ENCODE measurements at places on chromosomes 12 and 14.

DNA sequence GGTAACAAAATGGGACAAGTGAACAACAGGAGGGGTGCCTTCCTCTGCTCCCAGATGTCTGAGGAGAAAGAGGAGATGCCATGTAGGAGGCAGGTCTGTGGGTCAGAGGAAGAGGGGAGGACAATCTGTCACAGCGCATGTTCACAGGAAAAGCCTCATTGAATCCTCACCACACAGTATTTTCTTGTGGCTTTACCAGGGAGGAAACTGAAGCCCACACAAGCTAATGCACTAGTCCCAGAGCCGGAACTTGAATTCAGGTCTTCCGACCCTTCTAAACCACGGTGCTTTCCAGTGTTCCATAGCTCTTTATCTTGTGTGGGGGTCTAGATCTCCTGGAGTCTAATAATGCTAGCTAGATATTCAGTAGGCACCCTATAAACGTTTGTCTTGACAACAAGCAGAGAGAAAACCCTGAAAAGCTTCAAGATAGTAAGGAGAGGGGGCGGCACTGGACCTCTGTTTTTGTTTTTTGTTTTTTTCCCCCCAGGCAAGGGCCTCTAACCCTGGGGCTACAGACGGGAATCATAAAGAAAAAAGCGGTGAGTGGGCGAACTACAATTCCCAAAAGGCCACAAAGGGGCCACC, 371 bp upstream of the SHMT2 start:
- DNase-seq = no peak

GRCh38 chr12:44551631-44552030, 324.5 kb downstream of the NELL2 start:
- no peak for DNase-seq

- no peak for DNase-seq
Measured at GRCh38 chr14:79375356-79375755, 835.9 kb downstream of the DIO2 start.

- DNase-seq = no peak
Measured at GRCh38 chr12:2902272-2902880, 11.7 kb downstream of the TULP3 start.

DNA sequence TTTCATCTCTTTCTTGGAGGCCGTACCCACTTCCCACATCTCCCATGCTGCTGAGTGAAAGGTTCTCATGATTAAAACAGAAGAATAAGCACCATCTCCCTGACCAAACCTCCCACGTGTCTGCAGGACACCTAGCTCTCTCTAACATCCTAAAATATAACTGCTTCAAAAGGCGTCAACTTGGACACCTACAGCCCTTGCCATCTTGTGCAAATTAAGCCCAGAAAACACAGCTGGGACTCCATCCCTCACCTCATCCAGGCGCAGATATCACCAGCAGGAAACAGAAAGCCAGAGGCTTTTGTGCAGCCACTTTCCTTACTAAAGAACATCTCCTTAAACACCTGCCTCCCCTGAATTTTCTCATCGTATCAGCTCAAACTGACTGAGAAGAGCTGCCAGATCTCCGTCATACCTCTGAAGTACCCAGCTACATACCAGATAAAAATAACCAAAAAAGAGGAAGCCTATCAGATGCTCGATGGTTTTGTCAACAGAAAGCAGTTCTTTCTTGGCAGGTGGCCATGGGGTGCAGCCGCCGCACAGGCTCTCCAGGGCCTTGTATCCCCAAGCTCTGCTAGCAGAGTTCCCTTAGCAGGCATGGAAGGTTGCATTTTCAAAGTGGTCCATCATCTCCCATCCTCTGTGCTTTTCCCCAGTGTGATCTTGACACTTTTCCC, 28.8 kb downstream of the MAP3K9 start:
- DNase-seq = no peak

DNA sequence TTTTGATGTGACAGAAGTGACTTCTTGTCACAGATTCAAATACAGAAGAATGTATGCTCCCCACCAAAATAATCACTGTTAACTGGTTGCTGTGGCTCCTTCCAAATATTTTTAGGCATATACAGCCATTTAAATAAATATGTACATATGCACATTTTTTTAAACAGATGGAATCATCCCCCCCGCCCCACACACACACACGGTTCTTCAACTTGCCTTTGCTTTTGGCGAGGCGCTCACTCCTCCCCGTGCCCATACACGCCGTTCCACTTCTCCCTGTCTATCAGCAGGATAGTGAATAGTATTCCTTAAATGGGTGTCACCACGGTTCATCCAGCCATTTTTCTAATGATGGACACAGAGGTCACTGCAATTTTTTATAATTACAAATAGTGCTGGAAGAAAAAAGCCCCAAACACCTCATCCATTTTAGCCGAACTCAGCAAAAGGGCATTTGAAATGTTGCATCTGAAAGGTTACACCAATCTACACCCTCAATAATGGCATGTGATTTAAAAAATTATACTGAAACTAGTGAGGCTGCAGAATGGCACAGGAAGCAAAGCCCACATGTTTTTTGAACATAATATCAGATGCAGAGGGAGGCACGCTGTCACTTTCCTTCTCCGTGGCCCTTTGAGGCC, 39.2 kb upstream of the MEG3 start:
- no peak for DNase-seq

DNA sequence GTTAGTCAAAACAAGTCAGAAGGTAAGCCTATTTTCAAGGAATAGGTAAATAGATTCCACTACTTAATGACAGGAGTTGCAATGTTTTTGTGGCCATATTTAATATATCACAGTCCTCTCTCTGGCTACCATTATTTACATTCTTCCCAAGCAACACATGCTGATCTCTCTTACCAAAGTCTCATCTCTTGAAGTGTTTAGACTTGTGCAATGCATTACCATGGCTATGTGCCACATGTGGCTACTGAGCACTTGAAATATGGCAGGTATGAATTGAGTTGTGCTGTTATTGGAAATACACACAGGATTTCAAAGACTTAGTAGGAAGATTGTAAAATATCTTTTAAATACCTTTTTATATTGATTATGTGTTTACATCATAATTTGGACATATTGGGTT, 262.4 kb upstream of the PDE3A start:
- DNase-seq = no peak

DNA sequence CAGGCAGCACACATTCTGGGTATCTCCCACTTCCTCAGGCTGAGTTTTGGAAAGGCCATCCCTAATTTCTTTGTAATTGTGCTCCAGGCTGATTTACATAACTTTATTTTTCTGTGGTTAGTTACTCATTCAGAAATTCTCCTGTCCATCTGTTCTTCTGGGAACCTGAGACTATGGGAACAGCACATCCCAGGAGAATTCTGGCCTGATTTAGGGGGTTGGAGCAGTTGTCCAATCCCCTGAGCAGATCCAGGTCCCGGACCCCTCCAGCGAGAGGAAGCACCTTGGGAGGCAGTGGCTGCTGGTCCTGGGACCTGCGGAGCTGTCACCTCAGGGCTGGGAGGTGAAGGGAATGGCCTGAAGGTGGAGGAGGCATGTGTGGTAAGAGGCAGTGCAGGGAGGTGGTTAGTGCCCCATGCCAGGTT, 40.4 kb downstream of the TSPAN9 start:
- DNase-seq = no peak

DNA sequence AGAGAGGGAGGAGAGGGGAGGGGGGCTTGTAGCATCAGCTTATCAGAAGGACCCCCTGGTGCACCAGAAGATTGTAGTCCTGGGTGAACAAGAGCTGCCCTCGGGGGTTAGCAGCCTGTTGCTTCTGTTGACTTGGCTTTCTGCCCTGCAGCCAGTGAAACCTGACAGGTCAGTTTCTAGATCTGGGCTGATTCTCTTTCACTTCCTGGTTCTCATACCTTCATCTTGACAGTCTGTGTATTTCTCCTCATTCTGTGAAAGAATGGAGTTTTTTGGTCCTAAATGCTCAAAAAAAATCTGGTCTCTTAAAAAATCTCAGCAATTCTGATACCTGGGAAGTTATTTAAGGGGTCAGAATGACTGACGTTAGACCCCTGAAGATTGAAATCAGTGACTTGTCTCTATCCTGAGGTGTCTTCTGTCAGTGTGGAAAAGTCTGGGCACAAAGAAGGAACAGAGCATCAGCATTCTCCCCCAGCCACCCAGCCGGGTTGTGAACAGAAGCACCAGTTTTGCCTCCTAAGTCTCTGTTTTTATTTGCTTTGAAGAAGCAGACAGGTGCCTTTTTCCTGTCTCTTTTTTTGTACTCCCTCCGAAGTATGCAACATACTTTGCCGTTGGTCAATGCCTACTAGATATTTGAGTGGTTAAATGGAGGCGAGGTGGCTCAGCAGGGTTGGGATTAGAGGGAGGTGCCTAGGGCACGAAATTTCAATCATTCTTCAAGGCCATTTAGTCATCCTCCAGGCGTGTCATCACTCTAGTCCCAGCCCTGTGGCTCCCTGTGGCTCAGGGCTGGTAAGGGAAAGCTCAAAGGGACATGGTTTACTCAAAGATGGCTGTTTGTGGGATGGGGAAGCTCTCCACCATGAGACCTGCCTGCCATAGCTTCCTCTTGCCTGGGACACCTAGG, 24.0 kb downstream of the TTC9 start:
- DNase-seq = no peak

- DNase-seq = no peak
Measured at GRCh38 chr12:122137229-122137628, 36.8 kb downstream of the IL31 start.

DNA sequence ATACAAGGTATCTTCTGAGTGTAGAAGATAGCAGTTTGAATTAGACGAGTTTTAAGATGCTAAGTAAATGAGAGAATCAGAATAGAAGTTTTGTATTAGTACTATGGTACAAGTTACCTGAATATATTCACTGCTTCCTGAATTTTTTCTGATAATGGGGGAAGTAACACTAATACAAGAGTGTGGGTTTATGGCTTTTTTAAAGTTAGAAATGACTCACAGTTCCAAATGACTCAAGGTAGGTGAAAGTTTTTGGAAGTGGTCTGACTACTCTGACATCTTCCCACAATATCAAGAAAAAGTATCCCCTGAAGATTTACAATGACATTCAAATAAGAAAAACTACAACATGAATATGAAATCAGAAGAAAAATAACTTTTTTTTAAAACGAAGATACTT, 123.7 kb upstream of the GARIN6 start:
- DNase-seq = no peak

DNA sequence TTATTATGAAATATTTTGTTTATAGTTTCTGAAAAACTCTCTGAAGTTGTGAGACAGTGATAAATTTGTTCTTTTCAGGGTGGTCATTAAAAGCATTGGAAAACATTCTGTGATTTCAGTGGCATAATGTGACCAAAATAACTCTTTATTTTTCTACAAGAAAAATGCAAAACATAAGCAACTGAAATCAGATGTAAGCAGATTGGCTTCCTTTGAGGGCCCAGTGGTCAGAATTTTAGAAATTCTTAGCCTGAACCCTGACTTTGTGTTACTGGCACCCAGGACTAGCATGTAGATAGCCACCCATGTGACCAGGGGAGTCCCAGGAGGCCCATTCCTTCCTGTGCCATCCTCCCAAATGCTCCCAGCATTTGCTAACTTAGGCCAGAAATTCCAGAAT, 145.6 kb upstream of the SLC38A2 start:
- DNase-seq = no peak

DNA sequence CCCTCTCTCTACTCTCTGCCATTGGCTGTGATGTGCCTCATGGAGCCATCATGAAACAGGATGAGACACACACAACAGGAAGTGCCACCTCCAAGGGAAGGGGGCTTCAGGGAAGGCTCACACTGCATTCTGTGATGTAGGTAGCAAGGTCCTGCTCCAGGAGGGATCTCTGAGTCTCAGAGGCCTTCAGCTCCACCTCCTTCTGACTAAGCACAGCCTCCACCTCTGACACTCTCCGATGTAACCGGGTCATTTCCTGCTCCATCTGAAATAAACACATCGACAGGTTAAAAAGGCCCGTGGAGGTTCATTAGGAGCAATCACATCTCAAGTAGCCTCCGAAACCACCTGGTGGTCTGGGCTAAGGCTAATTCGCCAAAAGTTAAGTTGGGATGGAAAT, 93.3 kb downstream of the CIT start:
- DNase-seq = no peak

GRCh38 chr12:72676556-72676955, 404.4 kb downstream of the TRHDE start:
- no peak for DNase-seq

GRCh38 chr12:95976416-95976832, 19.7 kb downstream of the HAL start:
- DNase-seq = no peak

Data from glomerular endothelial cell (primary cell).